ENCODE measurements at places on chromosomes 5 and 9.

- no peak for DNase-seq
- H3K4me3 ChIP-seq = peak overlapping the region; percentile 35
- no peaks in the 10 kb centered on the region for H3K27me3 ChIP-seq
- H3K4me1 ChIP-seq = no peaks in the 10 kb centered on the region
Observed at GRCh38 chr5:154493274-154493673, 15.2 kb upstream of the HAND1 start.

- no peak for DNase-seq
- H3K4me1 ChIP-seq = no peaks in the 10 kb centered on the region
- no peak overlapping the region for H3K27ac ChIP-seq
- H3K27me3 ChIP-seq = no peaks in the 10 kb centered on the region
Observed at GRCh38 chr9:86389628-86390027, 35.4 kb upstream of the TUT7 start.

- H3K4me1 ChIP-seq = no peaks in the 10 kb centered on the region
- H3K36me3 ChIP-seq = no peaks in the 10 kb centered on the region
- H3K4me3 ChIP-seq = no peak overlapping the region
Observed at GRCh38 chr9:1236061-1236460, 185.9 kb downstream of the DMRT2 start.

GRCh38 chr5:96691503-96692303 lies 29.5 kb downstream of the CAST start:
- no peak overlapping the region for H3K4me3 ChIP-seq
- no peak for DNase-seq
- H3K36me3 ChIP-seq = no peaks in the 10 kb centered on the region
- H3K27me3 ChIP-seq = no peaks in the 10 kb centered on the region
- H3K27ac ChIP-seq = no peak overlapping the region
- no peaks in the 10 kb centered on the region for H3K4me1 ChIP-seq

DNA sequence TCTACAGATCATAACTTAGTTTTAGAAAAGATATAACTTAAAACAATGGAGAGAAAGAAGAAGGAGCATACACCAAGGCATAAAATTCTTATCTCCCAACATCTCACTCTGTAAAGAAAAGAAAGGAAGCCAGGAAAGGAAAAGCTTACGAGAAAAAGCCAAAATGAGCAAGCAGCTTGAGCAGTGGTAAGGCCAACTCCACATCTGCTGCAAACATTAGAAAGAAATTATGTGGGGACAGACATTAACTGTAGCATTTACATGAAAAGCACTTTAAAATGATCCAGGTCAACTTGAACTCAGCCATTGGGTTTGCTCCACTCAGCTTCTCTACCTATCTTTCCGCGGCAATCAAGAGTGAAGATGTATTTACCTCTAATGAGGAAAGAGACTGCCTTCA lies 176.9 kb downstream of the BNC2 start:
- H3K36me3 ChIP-seq = no peaks in the 10 kb centered on the region
- no peak overlapping the region for H3K27ac ChIP-seq
- no peak overlapping the region for H3K4me3 ChIP-seq
